Astrocyte (in vitro differentiated cells and primary cell): ENCODE measurements at places on chromosomes 3 and 15.

DNA sequence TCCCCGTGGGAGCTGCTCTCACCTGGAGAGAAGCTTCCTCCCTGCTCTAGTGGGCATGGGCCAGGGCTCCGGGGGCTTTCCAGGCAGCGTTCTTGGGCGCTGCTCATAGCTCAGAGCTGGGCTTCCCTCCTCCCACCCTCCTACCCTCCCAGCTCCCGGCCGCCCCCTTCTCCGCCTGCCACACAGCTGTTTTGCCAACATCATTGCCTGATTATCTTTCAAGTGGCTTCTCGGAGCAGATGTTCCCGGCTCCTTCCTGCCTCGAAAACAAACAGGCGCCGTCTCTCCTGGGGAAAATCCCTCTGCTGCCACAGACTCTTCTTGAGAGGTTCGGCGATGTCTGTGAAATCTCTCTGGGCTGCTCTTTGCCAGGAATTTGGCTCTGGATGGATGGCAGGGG lies 195.6 kb downstream of the RPLP1 start:
- no peak for DNase-seq

GRCh38 chr15:70240082-70240481 lies 142.4 kb upstream of the TLE3 start:
- DNase-seq: no peak

GRCh38 chr15:33654860-33655259 lies 313.4 kb upstream of the CHRM5 start:
- no peak for DNase-seq

- DNase-seq: no peak
These were observed 7.4 kb downstream of the HCN4 start for GRCh38 chr15:73361337-73361736.

DNA sequence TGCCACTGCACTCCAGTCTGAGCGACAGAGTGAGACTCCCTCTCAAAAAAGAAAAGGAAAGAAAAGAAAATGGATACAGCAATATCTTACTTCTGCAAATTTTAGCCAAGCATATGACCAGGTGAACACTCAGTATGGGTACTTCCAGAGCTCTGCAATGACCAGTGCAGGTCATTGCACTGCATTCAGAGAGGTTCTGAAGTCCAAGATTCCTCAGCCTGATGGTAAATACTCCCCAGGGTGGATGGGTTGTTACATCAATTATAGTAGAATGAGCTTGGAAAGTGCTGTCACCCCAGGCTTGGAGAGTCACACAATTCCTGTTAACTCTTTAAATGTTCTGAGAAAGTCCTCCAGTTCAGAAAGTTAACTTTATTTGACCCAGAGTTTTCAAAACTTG lies 103.7 kb downstream of the RPLP1 start:
- DNase-seq: no peak

- no peak for DNase-seq
These were observed 190.7 kb upstream of the NDN start for GRCh38 chr15:23877502-23878412.

DNA sequence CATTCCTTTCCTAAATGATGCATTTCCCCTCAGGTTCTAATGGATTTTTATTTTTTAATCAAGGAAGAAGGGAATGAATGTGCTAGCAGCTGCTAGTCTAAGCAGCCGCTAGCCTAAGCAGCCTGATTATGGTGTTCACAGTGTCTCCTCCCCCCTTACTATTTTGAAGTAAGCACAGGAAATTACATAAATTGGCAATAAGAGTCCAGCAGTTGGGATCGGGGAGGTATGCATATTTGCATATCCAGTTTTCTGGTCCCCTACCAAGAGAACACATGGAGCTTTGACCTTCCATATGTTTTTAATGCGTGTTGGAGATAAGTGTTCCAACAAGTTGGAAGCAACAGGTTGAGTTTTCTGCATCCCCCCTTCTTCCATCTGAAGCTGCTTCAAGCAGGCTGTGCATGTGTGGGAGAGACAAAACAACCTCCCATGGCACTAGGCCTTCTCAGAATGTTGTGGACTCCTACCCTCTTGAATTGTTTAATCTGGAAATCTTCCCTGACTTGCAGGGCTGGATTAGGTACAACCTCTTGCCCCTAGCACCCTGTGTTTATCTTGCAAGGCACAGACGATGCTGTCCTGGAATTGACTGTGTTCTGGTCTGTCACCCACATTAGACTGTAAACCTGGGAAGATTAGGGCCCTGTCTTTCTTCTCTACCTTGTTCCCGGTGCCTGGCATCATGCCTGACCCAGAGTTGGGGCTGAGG lies 124.8 kb upstream of the LRIG1 start:
- DNase-seq: no peak

GRCh38 chr3:108150200-108150599 lies 59.4 kb upstream of the CD47 start:
- no peak for DNase-seq

- DNase-seq: no peak
These were observed 68.8 kb upstream of the GSK3B start for GRCh38 chr3:120163026-120163425.

DNA sequence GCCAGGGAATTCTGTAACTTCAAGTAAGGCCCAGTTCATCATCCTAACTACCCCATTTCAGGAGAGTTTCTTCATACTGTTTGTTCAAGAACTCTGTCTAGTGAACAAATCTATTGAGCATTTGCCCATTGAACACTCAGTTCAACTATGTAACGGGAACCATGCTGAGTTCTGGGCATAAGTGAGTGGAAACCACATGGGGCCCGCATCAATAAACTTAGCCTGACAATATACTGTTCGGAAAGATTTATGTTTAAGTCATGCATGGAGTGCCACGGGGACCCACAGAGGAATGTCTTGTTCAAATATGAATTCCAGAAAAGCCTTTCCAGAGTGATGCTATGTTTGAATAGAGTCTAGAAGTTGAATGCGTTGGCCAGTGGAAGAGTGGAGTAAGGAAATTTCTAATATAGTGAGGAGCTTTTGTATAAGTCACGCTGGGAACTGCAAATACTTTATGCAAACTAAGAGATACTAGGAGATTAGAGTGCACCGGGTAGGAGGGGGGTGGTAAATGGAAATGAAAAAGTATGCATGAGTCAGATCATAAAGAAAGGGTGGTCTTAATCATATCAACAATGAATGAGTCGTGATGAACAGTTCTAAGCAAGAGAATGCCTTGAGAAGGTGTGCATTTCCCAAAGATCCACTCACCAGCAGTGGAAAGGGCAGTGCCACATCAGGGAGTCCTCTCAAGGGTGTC lies 279.8 kb downstream of the VPS13C start:
- no peak for DNase-seq

DNA sequence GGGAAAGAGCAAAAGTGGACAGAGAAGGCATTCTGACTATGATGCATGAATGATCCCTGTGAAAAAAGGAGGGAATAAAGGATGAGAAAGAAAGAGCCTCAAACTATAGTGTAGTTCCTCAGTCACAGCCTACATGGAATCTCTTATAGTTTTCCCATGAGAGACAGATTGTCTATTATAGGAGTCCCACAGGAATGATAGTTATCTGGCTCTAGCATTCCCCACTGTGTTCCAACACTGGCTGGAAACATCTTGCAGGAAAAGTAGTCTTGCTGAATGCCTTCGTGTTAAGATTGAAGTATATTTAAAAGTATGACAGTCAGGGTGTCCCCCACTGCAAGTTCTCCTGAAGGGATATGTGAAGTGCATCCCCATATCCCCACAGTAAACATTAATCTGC lies 641.5 kb upstream of the NECTIN3 start:
- peak; percentile 27 for DNase-seq

DNA sequence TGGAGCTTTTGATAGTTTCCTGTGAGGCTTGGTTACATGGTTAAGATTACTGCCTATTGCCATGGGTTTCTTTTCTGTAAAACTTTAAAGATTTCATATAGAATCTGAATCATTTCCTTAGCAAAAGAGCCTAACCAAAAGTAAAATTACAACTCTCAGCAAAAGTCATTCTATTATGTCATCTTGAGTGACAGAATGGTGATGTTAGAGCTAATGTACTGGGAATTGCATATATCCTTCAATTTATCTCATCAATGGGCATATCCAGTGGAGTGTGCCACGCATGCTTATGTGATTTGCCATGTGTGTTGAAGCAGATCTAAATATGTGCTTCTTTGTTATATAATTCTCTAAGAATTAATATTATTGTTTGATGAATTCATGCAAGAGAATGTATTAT lies 212.1 kb downstream of the ROBO1 start:
- no peak for DNase-seq

DNA sequence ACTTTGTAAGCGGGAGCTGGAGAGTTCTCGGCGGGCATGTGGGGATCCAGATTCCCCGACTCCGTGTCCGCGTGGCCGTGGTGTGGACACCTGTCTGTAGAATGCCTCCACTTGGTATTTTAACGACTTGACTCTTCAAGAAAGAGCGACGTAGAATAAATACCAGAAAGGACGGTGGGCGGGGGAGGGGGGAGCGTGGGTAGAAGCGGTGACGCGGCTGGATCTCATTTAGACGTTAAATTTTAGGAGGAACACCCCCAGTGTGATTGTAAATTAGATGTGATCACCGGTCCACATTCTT lies 620 bp upstream of the PYGO1 start:
- no peak for DNase-seq

- no peak for DNase-seq
These were observed 231.1 kb upstream of the DPH6 start for GRCh38 chr15:35777061-35777460.

GRCh38 chr3:88009066-88009465 lies 49.7 kb downstream of the CGGBP1 start:
- no peak for DNase-seq

DNA sequence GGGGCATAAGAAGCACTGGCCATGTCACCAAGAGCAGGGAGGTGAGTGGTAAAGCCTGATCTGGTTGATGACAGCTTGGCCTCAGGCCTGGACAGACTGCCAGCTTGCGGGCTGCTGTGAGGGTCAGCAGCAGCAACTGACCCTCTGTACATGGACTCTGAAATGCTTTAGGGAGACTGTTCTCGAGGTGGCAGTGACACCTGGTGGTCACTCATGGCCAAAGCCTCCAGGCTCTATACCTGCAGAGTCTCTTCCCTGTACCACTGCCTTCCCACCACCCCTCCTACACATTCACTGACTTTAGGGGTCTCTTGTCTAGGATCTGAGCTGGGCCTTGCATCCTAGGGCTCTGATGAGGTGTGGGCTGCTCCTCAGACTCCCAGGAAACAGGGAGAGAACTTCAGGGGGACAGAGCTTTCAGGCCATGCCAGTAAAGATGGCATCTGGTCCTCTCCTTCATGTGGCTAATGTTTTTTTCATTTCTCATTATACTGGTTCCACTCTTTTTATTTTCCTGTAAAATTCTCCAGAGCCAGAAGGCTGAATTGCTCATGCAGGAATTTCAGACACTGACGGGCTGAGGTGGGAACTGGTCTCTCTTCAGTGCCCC lies 17.2 kb upstream of the TIMP4 start:
- DNase-seq: no peak

DNA sequence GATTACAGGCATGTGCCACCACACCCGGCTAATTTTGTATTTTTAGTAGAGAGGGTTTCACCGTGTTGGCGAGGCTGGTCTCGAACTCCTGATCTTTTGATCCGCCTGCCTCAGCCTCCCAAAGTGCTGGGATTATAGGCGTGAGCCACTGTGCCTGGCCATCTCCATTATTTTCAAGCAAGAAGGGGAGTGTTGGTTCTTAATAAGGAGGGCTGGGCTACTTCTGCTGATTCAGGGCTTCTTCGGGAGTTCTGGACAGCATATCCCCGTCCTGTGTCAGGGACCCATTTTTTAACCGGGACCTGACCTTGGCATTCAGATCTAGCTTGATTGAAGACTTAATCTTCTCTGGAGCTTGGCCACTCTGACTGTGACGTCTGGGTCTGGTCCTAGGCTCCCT lies 74.1 kb upstream of the SYN2 start:
- DNase-seq: no peak

DNA sequence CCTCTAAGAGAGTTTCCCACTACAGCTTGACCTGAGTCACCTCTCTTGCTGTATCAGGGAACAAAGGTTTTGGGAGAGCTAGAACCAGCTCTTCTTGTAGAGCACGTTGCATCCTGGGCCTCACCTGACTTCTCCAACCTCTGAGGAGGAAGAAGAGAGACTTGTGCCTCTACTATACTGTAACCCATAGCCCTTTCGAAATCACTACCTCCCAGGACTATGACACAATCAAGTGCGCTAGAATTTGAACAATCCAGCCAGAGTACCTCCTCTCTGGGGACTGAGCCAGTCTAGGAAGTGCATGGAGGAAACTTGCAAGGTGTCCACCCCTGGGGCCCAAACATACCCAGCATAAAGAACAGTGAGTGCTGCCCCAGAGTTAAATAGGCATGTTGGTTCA lies 192.8 kb upstream of the BHLHE40 start:
- no peak for DNase-seq

- DNase-seq: no peak
These were observed 47.8 kb downstream of the SPRED1 start for GRCh38 chr15:38300395-38300794.

DNA sequence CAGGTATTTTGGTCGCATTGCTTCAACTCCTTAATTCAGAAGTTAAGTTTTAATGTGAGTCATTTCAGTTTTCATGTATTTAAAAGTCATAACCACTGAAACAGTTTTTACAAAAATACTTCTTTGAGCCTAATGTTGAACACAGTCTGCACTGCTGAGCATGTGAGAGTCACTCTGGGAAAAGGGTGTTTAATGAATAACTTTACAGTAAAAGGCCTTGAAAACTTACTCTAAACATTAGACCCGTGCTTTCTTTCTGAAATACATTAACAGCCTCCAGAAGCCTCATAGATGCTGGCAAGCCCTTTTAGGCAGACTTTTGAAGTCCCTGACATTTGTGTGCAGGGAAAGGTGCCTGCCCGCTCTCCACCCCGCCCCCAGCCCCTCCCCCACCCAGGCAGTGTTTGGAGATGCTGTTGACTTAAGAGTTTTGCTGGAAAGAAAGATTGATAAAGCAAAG lies 68.9 kb upstream of the NR2F2 start:
- DNase-seq: no peak

DNA sequence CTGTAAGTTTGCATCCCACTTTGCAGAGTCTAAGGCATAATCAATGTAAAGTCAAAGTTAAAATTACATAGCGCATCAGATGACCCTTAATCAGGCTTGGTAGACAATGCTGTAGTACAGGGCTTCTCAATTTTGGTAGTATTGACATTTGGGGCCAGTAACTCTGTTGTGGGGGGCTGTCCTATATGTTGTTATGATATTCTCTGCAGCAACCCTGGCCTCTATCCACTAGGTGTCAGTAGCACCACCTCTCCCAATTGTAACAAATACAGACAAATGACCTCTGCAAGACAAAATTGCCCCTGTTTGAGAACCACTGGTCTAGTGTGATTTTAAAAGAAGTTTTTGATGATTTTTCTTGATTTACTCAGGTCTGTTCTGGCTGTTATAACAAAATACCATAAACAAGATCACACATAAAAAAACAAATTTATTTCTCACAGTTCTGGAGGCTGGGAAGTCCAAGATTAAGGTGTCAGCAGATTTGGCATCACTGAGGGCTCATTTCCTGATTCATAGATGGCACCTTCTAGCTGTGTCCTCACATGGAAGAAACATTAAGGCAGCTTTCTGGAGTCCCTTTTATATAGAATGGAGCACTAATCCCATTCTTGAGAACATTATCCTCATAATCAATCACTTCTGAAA lies 37.6 kb upstream of the SLC9A9 start:
- no peak for DNase-seq
